Right atrium auricular region (tissue), 2 donors: ENCODE measurements at places on chromosomes 7 and 10.

- no peak for DNase-seq
- H3K27me3 ChIP-seq, result no peaks in the 10 kb centered on the region
- H3K36me3 ChIP-seq, result no peaks in the 10 kb centered on the region
- no peak overlapping the region for H3K4me3 ChIP-seq
- H3K4me1 ChIP-seq, result no peaks in the 10 kb centered on the region
- H3K27ac ChIP-seq, result no peak overlapping the region
Observed at GRCh38 chr10:24642921-24643678, 80.6 kb downstream of the ARHGAP21 start.

DNA sequence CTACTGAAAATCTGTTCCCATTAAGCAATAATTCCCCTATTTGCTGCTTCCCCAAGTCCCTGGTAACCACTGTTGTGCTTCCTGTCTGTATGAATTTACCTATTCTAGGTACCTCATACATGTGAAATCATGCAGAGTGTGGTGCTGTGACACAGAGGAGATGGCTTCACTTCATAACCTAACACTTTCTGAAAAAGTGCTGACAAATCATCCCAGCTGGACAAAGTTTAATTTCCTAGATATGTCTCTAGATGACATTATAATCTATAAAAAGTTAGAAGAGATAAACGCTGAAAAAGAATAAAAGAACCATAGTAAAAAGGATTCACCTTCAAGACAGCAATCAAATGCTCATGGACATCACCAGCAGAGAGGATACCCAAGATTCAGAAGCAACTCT, 277.9 kb downstream of the SKIDA1 start:
- no peak overlapping the region for H3K4me3 ChIP-seq
- H3K27me3 ChIP-seq, result no peaks in the 10 kb centered on the region
- no peak overlapping the region for H3K27ac ChIP-seq
- no peaks in the 10 kb centered on the region for H3K36me3 ChIP-seq

GRCh38 chr10:88207121-88207546, 343.7 kb downstream of the PTEN start:
- DNase-seq, result no peak
- H3K27me3 ChIP-seq, result no peaks in the 10 kb centered on the region
- no peaks in the 10 kb centered on the region for H3K4me1 ChIP-seq
- no peak overlapping the region for H3K4me3 ChIP-seq
- H3K27ac ChIP-seq, result no peak overlapping the region

GRCh38 chr7:129013048-129013724, 41.7 kb downstream of the TNPO3 start:
- no peaks in the 10 kb centered on the region for H3K27me3 ChIP-seq
- peaks cover 42% of the 10 kb centered on the region for H3K36me3 ChIP-seq
- H3K27ac ChIP-seq, result no peak overlapping the region

- DNase-seq, result no peak
- H3K27me3 ChIP-seq, result no peaks in the 10 kb centered on the region
- no peak overlapping the region for H3K4me3 ChIP-seq
- H3K36me3 ChIP-seq, result no peaks in the 10 kb centered on the region
Observed at GRCh38 chr7:22049766-22050500, 104.2 kb upstream of the CDCA7L start.

DNA sequence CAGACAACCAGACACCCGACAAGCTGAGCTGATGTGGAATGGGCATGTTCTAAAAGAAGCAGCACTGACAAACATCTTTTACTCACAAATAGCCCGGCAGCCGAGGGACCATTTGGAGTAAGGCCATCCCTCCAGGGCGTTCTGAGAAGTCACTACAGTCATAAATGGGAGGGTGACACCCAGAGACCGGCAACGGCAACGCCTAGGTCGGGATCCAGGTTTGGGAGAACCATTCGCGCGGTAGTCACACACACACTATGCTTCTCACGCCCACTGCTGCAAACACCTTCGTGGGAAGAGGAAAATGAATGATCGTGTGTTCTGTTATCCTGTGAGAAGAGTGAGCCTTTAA, 9.8 kb downstream of the TNS3 start:
- no peaks in the 10 kb centered on the region for H3K27me3 ChIP-seq
- H3K4me3 ChIP-seq, result peak overlapping the region; percentile 29
- no peaks in the 10 kb centered on the region for H3K36me3 ChIP-seq
- no peaks in the 10 kb centered on the region for H3K4me1 ChIP-seq

- no peak overlapping the region for H3K27ac ChIP-seq
- H3K36me3 ChIP-seq, result no peaks in the 10 kb centered on the region
- H3K27me3 ChIP-seq, result no peaks in the 10 kb centered on the region
- no peak for DNase-seq
- H3K4me1 ChIP-seq, result no peaks in the 10 kb centered on the region
Observed at GRCh38 chr7:5450549-5451327, 27.1 kb upstream of the TNRC18 start.

DNA sequence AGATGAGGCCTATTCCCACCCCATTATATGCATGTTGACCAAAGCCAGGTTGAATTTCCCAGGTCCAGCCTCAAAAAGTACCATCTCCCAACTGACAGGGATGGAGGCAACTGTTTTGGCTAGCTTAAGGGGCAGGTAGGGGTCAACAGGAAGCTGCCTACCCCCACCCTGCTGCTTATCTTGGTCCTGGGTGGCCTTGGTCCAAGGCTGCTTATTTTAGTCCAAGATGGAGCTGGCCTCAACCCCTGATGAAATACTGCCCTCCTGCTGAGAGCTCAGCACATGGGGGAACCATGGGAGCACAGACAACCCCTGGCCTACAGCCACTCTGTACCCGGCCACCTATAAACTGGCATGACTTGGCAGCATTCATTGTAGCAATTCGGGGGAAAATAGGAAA, 23.1 kb downstream of the MYO1G start:
- no peak overlapping the region for H3K27ac ChIP-seq
- no peaks in the 10 kb centered on the region for H3K4me1 ChIP-seq
- H3K27me3 ChIP-seq, result no peaks in the 10 kb centered on the region
- no peak overlapping the region for H3K4me3 ChIP-seq

DNA sequence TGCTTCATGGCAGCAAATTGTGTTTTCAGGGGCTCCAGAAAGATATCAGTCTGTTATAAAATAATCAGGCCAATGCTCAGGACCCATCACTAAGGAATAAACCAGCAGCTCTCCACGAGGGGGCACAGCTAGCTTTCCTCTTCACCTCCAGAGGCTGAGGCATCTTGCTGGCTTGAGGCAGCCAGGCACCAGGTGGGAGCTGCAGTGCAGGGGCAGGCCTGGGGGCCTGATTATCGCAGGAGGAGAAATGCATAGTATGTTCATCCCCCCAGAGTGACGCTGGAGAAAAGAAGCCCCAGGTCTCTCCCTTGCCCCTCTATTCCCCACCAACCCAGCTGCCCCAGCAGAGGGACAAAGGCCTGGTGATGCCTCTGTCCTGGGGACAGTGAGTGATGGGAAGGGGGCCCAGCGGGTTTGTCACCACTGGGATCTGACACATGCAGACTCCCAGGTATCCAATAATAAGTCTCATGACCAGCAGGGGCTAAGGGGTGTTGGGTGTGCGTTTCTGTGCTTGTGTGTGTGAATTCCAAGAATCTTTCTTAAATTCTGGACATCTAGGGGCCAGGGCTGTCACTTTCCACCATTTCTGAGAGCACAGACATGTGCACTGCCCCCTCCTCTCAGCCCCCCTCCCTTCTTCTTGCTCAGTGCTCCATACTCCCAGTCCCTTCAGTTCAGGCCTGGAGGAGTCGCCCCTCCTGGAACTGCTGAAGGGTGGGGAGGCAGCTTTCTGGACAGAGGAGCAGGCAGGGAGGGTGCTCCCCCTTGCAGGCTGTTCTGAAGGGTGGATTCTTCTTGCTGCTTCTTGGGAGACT, 128.1 kb upstream of the FAM20C start:
- H3K4me3 ChIP-seq, result no peak overlapping the region
- no peaks in the 10 kb centered on the region for H3K27me3 ChIP-seq
- H3K4me1 ChIP-seq, result peaks cover 10% of the 10 kb centered on the region
- H3K36me3 ChIP-seq, result no peaks in the 10 kb centered on the region
- DNase-seq, result peak; percentile 73

- no peaks in the 10 kb centered on the region for H3K27me3 ChIP-seq
- peak overlapping the region; percentile 94 for H3K27ac ChIP-seq
- no peak overlapping the region for H3K4me3 ChIP-seq
- peaks cover 3% of the 10 kb centered on the region for H3K4me1 ChIP-seq
- no peak for DNase-seq
Observed at GRCh38 chr10:31700181-31700611, 228.4 kb downstream of the ARHGAP12 start.

- H3K4me3 ChIP-seq, result no peak overlapping the region
- no peaks in the 10 kb centered on the region for H3K4me1 ChIP-seq
- no peak overlapping the region for H3K27ac ChIP-seq
- DNase-seq, result no peak
- H3K36me3 ChIP-seq, result no peaks in the 10 kb centered on the region
- no peaks in the 10 kb centered on the region for H3K27me3 ChIP-seq
Observed at GRCh38 chr7:81232084-81232799, 313.4 kb upstream of the SEMA3C start.

DNA sequence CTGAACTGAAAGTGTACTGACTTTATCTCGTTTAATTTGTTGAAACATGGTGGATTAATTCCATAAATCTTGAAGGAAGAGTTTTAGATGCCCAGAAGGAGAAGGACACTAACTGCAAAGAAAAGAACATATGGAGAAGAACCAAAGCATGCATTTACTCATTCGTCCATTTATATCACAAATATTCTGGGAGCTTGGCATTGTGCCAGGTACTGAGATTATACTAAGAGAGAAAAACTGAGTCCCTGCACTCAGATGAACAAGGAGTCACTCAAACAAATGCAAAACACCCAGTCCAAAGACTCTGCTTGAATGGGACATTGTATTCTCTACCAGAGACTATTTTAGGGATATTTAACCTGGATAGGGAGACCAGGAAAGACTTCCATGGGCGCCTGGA, 588.0 kb upstream of the MGMT start:
- no peak overlapping the region for H3K27ac ChIP-seq
- no peaks in the 10 kb centered on the region for H3K36me3 ChIP-seq
- H3K4me1 ChIP-seq, result peaks cover 4% of the 10 kb centered on the region
- no peak for DNase-seq
- no peaks in the 10 kb centered on the region for H3K27me3 ChIP-seq
- no peak overlapping the region for H3K4me3 ChIP-seq

DNA sequence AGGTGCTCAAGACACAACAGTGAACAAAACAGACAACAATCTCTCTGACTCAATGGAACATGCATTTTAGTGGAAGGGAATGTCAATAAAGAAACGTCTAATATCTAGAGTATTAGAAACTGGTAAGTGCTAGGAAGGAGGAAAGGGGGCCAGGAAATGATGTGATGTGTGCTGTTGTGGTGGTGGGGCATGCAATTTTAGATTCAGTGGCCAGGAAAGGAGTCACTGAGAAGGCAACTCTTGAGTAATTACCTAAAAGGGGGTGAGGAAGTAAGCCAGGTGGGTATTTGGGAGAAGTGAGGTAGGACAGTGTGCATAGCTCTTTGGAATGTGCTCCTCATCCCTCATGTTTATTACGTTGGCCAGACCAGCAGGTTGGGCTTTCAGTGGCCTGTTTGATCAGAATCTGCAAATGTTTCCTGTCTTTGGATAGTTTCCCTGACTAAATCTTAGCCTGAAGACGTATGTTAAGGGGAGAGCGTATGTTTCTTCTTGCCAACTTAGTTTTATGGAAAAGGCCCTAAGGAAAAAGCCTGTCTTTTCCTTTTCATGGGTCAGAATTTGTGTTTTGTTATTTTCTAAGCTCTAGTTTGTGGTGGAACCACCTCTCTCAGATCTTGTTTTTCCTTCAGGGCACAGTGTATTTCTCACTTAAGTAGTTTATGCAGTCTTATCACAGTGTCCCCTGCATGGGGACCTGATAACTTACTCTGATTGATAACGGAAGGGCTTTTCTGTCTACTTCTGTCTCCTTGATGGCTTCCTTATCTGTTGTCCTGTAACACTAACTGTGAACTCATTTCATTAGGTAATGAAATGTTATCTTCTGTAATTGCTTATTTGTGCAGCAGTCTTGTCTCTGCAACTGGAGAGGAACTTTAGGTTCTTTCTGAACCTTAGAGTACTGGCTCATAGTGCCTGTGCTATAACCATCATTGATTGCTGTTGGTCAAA, 203.7 kb downstream of the AUTS2 start:
- H3K36me3 ChIP-seq, result no peaks in the 10 kb centered on the region
- H3K4me1 ChIP-seq, result no peaks in the 10 kb centered on the region
- DNase-seq, result no peak

DNA sequence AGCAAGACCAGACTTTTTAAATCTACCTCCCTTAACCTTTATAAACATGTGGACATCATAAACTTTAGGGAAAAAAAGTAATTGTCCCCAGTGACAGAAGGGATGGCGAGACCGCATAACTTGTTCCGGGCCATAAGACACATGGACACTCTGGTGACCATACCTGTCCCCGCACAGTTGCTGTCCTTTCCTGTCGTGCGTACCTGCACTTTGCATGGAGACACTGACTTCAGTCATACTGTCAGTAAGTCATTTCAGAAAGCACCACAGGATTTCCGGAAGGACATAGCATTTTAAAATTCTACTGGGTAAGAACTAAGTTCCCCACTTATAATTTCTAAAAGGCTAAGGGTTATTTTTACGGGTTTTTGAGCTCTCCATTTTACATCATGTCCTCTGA, 120.9 kb downstream of the CREB5 start:
- H3K4me1 ChIP-seq, result no peaks in the 10 kb centered on the region
- DNase-seq, result no peak
- H3K4me3 ChIP-seq, result no peak overlapping the region

DNA sequence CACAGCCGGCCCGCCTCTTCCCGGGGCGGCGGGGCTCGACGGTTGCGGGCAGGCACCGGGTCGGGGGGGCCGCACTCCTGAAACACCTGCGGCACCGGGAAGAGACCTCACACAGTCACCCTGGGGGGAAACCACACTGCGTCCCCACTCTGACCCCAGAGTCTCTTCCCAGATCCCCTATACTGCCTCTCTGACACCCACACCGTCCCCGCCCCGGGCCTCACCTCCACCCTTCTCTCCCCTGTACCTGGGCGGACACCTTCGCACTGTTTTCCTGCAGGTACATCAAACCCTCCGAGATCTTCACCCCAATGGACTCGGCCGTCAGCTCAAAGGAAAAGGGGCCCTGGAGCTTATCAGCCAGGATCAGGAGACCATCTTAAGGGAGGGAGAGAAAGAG, 3.4 kb upstream of the GAL3ST4 start:
- H3K27ac ChIP-seq, result no peak overlapping the region
- H3K27me3 ChIP-seq, result peaks cover 4% of the 10 kb centered on the region
- H3K36me3 ChIP-seq, result no peaks in the 10 kb centered on the region
- peak overlapping the region; percentile 47 for H3K4me3 ChIP-seq

DNA sequence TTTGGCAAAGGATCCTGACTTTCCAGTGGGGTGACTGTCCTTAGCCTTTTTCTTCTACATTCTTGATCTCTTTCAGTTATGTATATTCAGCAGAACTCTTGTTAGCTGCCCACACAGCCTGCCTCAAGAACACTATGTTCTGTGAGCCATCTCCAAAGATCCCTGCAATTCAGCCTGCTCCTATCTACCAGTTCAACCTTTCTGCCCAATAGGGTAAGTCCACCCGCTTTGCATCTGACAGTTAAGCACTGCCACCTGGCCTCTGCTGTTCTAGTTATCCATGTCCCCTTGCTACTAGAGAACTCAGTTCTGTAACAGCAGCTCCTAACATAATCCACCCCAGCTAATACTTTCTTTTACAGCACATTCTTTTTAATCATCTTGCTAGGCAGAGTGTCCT, 13.5 kb downstream of the OR9A2 start:
- H3K4me1 ChIP-seq, result no peaks in the 10 kb centered on the region
- H3K27ac ChIP-seq, result peak overlapping the region; percentile 9
- no peaks in the 10 kb centered on the region for H3K27me3 ChIP-seq
- no peak for DNase-seq
